ENCODE measurements at places on chromosomes 1 and 21.

GRCh38 chr1:23456226-23456625, 27.8 kb downstream of the ASAP3 start:
- DNase-seq, result no peak

GRCh38 chr1:179826626-179827280, 50.9 kb downstream of the TOR1AIP2 start:
- no peak for DNase-seq

GRCh38 chr1:24384251-24385090, 29.1 kb downstream of the STPG1 start:
- DNase-seq, result no peak

DNA sequence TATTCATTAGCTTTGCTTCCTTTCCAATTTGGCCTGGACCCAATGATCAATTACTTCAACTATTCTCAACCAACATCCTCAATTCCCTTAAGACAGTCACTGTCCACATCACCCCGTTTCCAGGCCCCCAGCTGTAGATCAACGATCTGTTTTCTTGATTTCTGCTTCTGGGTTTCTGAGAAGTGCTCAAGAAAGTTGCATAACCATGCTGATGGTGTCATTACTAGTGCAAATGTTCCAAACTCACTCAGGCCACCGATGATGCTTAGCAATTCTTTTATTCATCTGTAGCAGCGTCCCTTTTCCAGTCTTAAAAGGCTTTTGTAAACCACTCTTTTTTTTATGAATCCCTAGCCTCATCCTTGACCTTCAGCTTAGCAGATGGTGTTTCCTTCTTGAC, 155.8 kb upstream of the PTGFR start:
- DNase-seq, result no peak

- DNase-seq, result no peak
Measured at GRCh38 chr1:155014709-155015508, 12.3 kb downstream of the ZBTB7B start.

- no peak for DNase-seq
Measured at GRCh38 chr1:151831256-151831591, 378 bp downstream of the RORC start.

DNA sequence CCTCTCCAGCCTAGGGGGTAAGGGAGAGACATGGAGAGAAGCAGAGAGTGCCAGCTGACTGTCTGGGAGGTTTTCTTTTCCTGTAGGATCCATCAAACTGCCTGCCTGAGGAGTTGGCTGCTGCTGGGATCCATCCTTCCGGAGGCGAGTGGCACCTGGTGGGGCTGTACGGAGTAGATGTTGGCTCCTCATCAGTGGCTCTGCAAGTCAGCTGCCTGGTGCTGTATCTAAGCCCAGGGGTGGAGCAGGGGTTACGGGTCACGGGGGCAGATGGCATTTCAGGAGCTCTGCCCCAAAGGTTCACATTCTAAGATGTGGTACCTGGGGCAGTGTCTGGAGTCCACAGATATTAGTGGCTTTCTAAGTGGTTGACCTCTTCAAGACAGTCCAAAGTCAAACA, 128.0 kb downstream of the ACTL8 start:
- DNase-seq, result no peak

DNA sequence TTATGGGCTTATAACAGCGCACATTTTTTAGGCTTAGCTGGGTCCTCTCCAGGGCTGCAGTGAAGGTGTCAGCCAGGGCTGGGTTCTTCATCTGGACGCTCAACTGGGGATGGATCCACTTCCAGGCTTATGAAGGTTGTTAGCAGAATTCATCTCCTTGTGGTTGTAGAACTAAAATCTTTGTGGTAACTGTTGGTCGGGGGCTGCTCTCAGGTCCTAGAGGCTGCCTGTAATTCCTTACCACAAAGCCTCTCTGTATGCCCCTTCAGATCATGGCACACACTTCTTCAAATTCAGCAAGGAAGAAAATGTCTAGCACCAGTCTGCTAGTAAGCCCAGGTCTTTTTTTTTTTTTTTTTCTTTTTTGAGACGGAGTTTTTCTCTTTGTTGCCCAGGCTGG, 40.9 kb upstream of the EPS8L3 start:
- no peak for DNase-seq

DNA sequence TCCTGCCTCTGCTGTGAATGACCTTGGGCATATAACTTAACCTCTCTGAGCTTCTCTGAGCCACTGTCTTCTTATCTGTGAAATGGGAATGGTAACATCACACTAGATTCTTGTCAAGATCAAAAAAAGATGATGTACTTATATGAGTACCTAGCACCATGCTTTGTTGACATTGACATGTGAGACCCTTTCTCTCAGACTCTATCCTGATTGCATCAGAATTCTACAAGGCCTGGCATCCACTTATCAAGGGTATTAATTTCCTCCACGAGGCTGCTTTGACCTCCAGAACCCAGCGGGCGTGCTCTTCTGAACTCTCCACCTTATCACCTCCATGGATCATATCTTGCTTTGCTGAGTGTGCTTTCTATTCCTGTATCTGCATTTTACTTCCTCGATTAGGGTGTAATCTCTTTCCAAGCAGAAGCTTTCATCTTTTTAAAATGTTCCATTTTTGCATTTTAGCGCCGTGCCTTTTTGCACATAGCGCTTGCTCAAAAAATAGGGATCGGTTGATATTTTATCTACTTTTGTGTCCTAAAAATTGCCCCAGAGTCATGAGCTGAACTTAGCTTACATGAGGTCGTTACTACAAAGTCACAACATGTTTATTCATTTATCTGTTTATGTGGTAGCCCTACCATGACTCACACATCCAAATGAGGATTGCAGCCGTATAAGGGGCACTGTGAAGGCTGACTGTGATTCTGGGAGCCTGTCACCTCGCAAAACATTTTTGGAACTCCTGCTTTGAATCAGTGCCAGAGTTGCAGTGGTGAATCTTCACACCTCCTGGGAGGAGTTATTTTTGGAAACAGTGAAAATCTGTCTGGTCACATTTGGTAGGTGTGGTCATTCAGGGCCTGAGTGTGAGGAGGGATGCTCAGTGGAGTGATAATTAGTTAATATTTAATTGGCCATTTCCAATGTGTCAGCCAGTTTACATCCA, 63.2 kb downstream of the IER5 start:
- no peak for DNase-seq

GRCh38 chr21:31500071-31500470, 156.0 kb upstream of the TIAM1 start:
- no peak for DNase-seq

GRCh38 chr1:56120021-56120420, 459.3 kb downstream of the PLPP3 start:
- DNase-seq, result no peak

- no peak for DNase-seq
Measured at GRCh38 chr1:21251773-21252471, 38.3 kb downstream of the ECE1 start.

DNA sequence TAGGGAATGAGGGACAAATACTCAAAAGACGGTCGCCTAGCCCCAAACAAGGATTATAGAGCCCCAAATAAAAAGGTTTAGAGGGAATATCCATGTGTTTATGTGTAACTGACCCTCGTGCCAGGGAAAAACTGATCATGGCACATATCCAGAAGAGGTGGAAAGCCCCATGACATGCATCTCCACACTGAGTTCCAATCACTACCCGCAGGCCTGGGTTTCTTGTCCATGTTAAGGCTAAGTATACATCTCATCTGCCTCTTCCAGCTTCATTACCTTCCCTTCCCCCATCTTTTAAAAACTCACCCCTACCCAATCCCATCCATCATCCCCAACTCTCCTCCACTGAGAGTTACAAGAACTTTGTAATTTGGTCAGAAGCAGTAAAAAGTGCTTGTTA, 15.2 kb downstream of the GADD45A start:
- DNase-seq, result no peak

GRCh38 chr1:242243472-242243871, 244.6 kb upstream of the MAP1LC3C start:
- DNase-seq, result no peak

DNA sequence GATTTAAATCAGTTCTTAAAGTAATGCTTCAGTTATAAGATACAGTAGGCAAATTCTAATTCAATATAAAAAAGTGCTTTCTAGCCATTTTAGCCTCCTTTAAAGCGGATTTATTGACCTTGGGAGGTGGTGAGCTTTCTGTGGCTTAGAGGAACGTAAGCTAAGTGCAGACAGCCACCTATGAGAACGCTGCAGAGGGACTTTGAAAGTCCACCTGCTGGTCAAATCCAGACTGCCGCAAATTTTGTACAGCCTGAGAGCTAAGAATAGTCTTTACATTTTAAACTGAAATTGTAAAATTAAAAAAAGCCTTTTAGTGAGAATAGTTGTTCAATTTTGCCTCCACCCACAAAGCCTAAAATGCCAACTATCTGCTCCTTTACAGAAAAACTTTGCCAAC, 67.0 kb upstream of the SSX2IP start:
- DNase-seq, result no peak

DNA sequence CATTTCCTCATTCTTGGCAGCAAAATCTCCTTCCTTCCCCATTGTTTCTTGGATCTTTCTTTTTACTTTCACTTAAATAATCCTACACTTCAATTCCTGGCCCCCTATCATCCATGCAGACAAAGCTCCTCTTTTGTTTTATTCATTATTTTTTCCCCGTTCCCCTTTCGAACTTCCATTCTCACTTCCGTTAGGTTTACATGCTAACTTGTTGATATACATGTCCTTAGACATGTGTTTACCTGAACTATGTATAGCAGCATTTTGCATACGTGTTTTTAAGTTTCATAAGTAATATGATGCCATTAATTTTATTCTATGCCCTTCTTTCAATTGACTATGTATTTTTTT, 67.0 kb upstream of the LYST start:
- no peak for DNase-seq
